ENCODE measurements at places on chromosomes 3 and 15.

GRCh38 chr15:79117442-79118204 is 27.0 kb upstream of the RASGRF1 start:
- DNase-seq, result no peak

GRCh38 chr3:107956991-107957900 is 133.6 kb downstream of the CD47 start:
- peak; percentile 82 for DNase-seq

DNA sequence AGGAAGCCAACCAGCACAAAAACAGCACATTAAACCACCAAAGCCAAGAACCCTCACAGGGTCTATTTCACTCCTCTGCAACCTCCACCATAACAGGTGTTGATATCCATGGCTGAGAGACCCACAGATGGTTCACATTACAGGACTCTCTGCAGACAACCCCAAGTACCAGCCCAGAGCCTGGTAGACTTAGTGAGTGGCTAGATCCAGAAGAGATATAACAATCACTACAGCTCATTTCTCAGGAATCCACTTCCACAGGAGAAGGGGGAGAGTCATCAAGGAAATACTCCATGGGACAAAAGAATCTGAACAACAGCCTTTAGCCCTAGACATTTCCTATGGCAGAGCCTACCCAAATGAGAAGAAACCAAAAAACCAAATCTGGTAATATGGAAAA is 168.1 kb upstream of the CD96 start:
- DNase-seq, result no peak

DNA sequence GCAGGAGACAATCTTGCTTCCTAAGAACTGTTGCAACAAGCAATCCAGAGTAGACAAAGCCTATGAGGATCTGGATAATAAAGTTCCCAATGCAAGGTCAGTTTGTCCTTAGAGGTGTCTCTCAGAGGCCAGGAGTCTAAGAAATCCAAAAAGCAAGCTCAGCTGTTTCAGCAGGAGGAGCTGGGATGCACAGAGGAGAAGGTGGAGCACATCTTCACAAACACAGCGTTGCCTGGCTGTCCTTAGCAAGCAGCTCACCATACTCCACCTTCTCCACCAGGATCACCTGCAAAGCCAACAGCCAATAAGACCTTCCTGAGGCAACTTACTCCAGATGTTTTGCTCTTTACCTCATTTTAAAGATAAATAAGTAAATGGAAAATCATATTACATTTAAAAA is 365 bp downstream of the ZBED2 start:
- DNase-seq, result no peak

DNA sequence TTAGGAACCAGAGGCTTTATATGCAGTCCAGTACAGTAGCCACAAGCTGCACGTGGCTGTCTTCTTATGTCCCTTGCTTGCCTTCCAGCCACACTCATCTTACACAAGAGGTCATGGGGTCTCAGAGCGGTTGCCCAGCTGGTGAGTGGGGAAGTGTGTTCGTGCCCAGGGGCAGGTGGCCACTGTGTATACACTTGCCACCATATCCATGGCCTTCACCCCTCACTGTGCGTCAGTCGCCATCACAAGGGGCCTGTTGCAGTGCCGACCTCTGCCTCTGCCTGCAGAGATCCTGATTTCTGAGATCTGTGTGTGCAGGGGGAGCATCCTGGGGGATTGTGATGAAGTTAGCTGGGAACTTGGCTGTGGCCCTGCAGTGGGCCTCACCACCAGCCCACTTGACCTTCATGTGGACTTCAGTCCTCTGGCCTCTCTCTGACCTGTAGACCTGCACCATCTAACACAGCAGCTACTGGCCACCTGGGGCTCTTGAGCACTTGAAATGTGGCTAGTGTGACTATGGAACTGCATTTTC is 43.1 kb upstream of the SACM1L start:
- no peak for DNase-seq

DNA sequence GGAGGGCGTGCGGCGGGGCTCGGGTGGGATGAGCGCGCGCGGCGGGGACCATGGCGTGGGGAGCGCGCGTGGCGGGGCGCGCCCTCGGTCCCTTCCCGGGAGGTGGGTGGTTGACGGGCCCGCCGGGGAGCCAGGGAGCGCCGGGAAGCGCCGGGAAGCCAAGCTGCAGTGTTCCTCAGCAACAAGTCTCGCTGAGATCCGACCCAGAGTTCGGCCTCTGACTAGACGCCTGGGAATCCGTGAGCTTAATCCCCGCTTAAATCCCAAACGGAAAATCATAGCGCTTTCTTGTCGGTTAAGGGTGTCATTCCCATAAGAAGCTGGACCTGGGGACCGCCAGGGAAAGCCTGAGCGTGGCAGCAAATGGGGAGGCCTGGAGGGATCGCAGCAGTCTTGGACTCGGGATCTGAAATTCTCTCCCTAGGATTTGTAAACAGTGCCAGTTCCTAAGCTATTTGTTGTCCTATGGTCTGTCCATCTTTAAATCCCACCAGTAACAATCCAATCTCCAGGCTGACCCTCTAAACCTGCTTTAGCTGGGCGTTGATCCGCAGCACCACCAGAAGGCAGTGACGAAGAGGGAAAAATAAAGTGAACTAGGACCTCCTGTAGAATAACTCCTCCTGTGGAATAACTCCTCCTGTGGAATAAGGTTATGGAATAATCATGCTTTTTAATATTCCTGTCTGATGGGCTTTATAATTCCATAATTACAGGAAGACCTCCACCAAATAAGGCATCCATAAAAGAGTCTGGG is 570 bp upstream of the NEDD4 start:
- peak; percentile 24 for DNase-seq

- DNase-seq, result no peak
Observed at GRCh38 chr15:101372960-101373525, 78.0 kb upstream of the SNRPA1 start.

DNA sequence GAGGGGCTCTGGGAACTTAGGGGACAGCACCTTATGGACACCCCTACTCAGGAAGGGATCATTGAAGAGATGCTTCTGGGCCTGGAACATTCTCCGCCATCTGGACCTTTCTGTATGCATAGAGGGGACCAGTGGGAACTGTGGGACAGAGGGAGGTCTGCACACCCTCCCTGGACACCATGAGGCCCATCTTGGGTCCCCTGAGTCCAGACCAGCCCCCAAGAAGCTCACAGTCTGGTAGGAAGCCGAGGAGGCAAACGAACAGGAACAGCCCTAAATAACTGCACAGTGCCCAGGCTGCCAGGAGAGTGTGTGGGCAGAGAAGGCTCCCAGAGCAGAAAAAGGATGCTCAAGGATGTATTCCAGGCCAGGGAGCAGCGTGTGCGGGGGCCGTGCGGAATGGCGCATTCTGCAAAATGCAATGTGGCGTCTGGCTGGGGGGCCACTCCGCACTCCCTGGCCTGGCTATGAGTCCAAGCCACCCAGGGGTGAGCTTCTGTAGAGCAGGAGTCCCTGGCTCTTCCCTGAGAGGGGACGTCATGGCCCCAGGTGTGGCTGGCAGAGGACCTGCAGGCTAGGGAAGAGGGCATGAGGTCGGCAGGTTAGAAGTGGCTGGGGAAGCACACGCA is 24.5 kb upstream of the KLF13 start:
- DNase-seq, result no peak

DNA sequence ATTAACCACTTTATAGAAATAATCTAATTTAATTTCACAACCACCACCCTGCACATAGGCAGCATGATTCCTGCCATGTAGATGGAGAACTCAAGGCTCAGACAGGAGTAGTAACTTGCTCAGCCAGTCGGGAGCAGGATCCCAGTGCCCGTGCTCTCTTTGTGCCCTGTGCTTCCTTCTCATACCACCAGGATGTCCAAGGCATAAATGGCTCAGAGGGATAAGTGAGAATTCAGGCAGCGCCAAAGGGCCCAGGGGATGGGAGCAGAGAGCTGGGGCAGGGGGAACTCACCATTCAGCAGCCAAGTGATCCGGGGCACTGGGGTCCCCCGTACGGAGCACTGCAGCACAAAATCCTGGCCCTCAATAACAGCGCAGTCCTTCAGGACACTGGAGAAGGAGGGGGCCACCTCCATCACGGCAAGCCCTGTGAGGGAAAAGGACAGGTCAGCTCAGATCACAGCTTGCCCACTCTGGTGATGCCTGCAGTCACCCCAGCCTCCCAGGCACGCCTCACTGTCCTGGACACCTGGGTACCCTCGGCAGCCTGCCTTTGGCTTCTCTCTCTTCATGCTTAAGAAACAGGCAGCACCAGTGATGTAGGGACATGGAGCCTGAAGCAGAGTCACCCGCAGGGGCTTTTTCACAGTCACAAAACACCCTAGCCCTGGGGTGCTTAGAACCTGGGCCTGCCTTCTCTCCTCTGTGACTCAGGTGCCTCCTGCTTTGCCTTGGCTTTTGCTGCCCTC is 141.0 kb upstream of the HACD2 start:
- no peak for DNase-seq

- DNase-seq, result no peak
Observed at GRCh38 chr3:127673191-127674100, 694 bp downstream of the ABTB1 start.

GRCh38 chr3:71956069-71956340 is 171.1 kb upstream of the PROK2 start:
- peak; percentile 16 for DNase-seq

DNA sequence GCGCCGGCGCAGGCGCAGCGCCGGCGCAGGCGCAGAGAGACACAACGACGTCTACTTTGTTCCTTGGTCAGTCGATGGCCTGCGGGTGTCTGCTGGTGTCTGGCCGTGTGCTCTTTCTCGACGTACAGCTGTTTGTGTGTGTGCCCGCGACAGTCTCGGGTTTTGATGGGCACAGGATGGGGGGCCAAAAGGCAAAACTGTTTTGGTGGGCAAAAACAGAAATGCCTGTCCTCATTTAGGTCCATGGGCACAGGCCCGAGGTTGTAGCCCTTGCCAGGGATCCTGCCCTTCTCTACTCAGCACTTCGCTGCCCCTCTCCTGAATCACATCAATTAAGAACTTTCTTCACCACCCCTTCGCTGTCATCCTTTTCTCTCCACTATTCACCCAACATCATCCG is 184.8 kb upstream of the CHL1 start:
- DNase-seq, result no peak

DNA sequence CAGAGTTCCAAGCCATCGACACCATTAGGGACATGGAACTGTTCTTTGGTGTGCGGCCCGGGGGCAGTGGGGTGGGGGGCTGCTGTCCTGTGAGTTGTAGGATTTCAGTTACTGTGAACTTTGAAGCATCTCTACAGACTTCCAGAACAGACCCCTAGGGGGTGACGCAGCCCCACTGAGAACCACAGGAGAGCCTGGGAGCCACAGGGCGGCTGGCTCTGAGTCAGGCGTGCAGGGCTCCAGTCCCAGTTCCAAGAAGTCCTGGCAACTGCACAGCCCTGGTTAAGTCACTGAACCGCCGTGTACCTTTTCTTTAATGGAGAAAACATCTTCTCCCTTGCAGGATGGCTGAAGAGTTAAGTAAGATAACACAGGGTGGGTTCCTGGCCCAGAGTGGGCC is 23.5 kb upstream of the LRTM1 start:
- DNase-seq, result peak; percentile 77
